Urinary bladder (tissue), 4 donors: ENCODE measurements at places on chromosomes 2 and 18. TPM values are rescaled to one million over a fixed set of nuclear protein-coding genes. Genes with fewer than 3 reads are reported as not detected.

The SOWAHC gene
- total RNA-seq, result 28.2 TPM

The ACTR3 gene
- total RNA-seq, result 151 TPM

The TTR gene
- total RNA-seq, result not detected

- no peak for DNase-seq
These were observed 89.6 kb downstream of the TCF7L1 start for GRCh38 chr2:85222792-85223191.

DNA sequence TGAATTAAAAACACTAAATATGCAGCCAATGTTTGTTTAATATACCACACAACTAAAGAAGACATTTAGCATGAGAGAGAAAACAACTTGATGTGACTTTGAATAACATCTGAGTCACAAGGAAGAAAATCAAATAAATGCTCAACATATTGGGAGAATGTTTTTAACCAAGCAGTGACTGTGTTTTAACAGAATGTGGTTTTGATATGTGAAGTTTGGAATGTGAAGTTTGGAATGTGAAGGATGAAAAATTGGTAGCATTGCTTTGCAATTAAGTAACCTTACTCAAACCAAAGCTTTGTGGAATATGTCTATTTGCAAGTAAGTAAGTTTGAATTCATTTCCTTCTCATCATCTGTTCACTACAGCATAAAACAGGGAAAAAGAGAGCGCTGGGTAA, 128.2 kb upstream of the DNAJC10 start:
- DNase-seq, result no peak

DNA sequence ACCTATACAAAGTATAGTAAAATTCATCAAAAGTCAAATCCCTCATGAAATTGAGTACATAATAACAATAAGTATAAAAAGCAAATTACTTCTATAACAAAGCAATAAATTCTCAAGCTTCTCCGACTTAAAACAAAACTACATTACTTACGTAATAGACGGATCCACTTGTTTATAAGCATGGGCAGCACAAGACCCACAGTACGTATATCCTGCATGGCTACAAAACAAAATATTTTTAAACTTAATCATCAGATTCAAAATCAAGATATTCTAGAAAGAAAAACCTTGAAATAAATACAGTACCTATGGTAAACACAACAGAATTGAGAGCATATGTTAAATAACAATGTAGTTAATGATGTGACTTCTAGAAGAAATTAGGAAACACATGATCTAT, 78.9 kb downstream of the MEMO1 start:
- DNase-seq, result no peak

DNA sequence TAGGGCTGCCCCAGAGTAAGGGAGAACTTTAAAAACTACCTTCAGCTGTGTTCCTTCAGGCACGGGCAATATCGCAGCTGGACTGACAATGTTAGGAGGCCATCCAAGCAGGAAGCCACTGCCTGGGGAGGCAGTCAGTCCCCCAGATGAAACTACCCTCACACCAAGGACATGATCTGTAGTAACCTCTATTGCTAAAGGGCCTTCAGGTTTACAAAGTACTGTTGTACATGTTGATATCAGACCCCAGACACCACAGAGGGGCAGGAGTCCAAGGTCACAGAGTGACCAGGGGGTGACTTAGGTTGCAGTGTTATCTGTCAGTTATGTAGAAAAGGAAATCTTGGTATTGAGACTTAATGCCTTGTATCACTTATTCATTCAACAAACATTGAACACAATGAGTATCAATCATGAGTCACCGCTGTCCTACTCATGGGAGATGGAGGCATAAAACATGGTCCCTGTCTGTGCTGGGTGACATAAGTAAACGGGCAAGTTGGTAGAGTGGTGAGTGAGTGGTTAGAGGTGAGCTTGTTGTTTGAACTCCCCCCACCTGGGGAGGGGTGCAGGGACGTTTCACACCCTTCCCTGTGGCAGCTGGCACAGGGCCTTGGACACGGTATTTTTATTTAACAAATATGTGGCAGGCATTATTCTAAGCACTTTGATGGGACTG, 7.1 kb downstream of the CABLES1 start:
- DNase-seq, result no peak

- DNase-seq, result no peak
These were observed 1160.5 kb upstream of the NXPH2 start for GRCh38 chr2:139940686-139941085.

DNA sequence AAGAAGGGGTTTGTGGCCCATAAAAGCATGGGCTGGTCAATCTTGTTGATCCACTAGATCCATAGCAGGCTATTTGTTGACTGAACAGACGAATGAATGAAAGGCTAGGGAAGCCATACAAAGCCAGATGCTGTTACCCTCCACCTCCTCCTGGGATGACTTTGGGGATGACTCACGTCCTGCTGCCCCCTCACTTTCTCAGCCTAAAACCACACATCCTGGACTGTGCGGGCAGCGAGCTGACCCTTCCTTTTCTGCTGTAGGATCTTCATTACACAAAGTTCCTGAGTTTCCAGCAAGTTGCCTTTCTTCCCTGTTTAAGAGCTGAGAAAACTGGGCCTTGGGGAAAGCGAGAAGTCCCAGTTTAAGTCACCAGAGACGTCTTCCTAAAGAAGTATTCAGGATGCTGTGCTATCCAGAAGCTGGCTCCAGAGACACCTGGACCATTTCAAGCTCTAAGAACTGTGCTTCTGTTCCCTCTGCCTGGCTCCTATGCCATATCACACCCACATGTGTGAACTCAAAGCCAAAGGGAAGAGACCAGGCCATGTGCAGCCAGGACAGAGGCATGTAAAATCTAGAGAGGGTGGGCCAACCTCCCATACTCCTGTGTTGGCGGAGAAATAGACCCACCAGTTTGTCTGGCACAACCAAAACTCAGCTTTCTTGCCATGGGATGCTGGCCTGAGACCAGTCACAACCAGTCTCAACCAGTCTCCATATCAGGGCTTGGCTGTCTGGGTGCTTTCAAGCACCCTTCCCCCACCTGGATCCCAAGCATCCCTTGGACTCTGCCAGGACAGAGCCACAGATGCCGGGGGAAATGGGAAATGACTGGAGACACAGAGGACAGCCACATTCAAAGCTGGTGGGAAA, 4.7 kb upstream of the SLC20A1 start:
- DNase-seq, result no peak

DNA sequence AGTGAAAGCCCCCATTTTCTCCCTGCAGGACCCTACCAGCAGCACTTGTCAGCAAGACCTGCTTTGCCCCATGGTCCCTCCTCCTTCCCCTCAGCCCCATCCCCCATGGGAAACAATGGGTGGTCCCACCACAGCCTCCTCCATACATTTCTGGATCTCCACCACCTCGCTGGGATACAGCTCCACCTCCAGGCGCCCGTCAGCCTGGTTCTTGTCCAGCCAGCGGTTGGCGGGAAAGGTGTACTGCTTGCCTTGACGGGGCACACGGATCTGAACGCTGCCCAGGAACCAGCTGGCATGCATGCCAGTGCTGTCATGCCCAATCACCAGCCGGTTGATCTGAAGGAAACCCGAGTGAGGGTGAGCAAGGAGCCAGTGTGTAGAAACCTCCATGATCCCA, 90.9 kb downstream of the LOXHD1 start:
- DNase-seq, result no peak
